NCI-H2029 (cell line): ENCODE measurements at places on chromosomes 1 and 21.

DNA sequence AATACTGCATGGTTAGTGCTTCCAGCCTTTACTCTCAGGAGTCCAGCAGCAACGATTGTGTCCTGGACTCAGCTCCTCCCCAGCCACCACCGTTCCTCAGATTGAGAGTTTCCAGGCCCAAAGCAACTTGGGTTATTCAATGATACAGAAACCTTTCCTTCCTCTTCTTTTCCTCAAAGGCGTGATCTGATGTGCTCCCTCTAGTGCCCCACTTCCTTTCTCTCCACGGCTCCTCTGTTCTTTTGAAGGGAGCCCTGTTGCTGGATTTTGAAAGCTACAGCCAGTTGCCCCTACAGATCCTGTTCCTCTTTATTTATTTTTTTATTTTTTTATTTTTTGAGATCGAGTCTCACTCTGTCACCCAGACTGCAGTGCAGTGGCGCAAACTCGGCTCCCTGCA, 14.1 kb downstream of the CRP start:
- no peak for DNase-seq

- no peak for DNase-seq
These were observed 65.2 kb upstream of the PRKACB start for GRCh38 chr1:84078842-84079202.

DNA sequence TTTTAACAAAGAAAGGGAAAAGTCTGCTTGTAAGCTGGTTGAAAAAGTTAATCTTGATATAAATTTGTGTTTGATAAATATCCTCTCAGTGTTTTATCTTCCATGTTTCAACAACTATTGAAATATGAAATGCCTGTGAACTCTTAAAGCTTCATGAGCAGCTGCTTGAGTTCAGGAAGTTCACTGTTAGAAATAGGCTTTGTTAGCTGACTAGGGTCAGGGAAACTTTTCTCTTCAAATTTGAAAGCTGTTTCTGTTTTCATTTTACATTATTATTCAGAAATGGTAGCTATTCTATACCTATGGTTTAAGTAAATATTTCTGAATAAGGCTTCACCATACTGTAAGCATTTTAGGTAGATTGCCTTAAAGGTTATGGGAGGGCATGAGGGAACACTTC, 191.7 kb downstream of the HS2ST1 start:
- no peak for DNase-seq

DNA sequence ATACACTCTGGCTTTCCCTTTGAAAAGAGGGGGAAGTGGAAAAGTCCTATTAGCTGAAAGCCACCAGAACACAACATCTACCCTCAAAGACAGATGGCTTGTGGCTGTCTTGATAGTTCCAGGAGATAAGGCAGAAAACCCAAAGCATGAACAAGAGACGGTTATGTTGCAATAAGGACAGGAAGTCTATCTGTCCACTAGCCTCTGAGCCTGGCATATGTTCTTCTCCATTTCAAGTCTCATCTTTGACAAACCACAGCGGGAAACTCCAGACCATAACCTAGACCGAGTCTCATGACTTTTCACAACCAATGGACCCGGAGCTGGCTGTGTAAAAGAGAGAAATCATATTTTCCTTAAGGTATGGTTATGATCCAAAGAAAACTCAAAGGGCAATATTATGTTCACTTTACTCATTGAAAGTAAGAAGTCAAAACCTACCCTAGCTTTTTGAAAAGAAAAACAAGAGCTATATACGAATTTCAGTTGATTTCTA, 33.8 kb downstream of the DUSP10 start:
- no peak for DNase-seq

DNA sequence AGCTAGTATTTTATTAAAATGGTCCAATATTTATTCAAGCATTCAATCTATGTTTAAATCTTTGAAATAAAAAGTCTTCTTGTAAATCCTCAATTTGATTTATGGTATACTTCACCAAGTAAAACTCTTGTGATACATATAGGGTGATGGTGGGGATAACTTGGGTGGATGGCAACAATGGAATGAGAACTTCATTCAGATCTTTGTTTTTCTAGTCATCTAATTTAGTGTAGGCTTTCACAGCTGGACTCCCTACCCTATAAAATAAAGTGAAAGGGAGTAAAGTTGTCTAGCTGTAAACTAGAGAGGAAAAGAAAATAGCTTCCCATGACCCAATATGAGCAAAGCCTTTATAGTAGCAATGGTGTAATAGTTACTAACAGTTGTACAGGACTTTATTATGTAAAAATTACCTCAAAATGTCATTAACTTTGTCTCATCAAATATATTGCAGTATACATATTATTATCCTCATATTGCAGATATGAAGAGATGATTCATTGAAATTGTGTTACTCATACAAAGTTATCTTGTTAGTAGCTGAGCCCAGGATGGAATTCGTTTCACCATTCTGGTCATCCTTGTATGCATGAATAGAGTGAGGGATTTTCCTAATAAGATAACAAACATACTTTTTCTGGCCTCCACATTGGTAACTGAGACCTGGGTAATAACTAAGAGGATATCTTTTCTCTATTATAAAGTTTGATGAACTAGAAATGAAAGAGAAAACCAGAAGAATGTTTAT, 1377.7 kb upstream of the ADGRL4 start:
- DNase-seq: no peak

- peak; percentile 95 for DNase-seq
These were observed 143.4 kb upstream of the ERRFI1 start for GRCh38 chr1:8169364-8170058.

DNA sequence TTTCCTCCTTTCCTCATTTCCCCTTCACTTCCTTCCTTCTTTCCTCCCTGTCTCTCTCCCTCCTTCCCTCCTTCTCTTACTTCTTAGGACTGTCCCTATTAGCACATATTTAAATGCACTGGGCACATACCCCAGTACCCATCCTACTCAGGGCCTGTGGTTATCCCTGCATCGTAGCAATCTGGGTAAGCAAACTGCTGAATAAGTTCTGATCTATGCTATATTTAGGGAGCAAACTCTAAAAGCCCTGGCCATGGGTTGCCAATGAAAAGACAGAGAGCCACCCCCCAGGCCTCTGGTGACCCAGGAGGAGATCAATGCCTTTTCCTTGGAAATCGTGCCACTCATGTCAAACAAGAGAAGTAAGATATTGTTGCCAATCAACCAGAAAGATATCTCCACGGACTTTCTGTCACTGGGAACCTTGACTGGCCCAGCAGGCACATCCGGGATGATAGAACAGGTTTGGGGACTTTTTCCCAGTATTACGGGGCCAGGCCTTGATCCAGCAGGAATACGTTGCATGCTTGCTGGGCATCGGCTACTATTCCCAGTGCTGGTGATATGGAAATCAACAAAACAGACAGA, 5.4 kb downstream of the FAM3B start:
- DNase-seq: no peak

DNA sequence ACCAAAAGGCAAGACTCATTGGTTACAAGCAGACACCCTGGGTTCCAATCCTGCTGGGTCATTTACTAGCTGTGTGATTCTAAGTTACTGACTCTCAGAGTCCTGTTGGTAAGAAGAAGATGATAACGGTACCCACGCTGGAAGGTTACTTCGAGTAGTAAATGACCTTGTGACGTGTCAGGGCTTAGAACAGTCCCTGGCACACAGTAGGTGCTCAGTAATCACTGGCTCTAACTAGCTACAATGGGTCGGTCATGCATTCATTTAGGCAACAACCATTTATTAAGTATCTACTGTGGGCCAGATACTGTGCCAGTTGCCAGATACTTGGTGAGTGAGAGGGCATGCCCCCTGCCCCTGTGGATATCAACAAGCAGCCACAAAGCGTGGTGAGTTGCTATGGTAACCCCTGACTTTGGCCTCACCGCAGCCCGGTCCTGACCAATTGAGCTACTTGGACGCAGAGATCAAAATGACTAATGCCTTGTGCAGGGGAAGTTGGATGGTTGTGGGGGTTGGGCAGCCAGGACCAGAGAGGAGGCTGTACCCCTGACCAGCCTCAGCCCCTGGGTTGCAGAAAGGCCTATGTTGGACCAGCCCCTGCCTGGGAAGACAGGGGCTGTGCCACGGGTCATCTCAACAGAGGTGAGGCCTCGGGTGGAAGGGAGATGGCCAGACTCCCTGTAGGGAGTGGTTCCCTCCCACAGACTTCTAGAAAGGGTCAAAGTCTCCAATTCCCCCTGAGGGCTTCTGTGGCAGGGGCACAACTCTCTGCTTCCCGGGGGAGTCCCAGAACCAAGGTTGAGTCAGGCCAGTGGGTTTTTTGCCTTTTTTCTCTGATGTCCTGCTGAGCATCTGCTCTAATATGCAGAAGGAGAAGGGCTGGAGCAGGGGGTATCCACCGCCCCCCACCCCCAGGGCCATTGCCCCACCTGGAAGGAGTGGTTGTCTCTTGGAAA, 16.0 kb downstream of the DHRS3 start:
- DNase-seq: no peak

DNA sequence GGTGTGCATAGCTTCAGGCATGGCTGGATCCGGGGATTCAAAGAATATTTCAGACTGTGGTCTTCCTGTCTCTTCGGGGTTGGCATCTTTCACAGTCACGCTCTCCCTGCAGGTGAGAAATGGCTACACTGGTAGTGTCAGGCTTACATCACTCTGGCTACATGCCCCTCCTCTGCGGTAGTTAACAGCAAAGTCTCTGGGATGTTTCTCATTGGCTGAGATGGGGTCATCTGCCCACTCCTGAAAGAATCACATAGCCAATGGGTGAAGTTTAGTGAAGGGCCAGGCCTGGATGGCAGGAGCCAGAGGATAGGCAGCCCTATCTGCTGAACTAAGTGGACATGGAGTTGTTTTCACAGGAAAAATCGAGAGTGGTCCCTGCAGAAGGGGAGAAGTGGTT, 356.5 kb downstream of the MATN1 start:
- no peak for DNase-seq

GRCh38 chr21:37001441-37001840, 5.1 kb upstream of the RIPPLY3 start:
- DNase-seq: no peak

- DNase-seq: no peak
These were observed 124.7 kb upstream of the WNT4 start for GRCh38 chr1:22267413-22268175.

GRCh38 chr1:58932859-58933598, 149.2 kb upstream of the JUN start:
- peak; percentile 99 for DNase-seq

DNA sequence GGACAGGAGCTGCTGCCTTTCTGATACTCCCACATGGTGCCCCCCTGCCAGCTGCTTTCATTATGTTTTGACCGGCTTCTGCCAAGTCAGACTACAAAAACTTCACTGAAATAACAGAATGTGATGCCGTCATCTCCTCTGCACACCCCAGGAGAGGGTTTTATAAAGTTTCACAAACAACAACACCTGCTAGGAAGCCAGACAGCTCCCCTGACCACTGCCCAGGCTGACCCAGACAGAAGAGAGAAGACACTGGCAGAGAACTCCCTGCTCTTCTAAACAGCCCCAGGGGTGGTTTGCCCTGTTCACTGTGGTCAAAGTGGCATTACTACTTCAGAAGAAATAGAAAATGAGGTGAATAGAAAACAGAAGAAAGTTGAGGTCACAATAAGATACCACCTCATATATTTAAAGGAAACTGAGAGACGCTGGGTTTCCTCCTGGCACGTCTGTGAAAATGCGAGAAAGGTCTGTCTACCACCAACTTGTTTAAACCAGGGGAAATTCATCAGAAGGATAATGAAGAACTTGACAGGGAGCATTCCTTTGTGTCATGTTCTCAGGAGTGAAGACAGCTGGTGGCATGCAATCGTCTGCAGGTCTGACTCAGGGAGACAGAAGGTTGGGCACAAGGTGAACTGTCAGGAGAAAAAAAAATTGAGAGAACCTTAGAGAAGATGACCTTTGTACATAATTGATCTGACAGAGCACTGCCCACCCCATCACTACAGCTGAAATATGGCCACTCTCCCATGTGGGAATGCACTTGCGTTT, 119.0 kb upstream of the NFIA start:
- DNase-seq: no peak

- no peak for DNase-seq
These were observed 17.6 kb downstream of the CRB1 start for GRCh38 chr1:197285526-197286205.

GRCh38 chr1:181124291-181124751, 35.8 kb downstream of the IER5 start:
- DNase-seq: no peak

- no peak for DNase-seq
These were observed 43.2 kb downstream of the KIF26B start for GRCh38 chr1:245197911-245198379.

DNA sequence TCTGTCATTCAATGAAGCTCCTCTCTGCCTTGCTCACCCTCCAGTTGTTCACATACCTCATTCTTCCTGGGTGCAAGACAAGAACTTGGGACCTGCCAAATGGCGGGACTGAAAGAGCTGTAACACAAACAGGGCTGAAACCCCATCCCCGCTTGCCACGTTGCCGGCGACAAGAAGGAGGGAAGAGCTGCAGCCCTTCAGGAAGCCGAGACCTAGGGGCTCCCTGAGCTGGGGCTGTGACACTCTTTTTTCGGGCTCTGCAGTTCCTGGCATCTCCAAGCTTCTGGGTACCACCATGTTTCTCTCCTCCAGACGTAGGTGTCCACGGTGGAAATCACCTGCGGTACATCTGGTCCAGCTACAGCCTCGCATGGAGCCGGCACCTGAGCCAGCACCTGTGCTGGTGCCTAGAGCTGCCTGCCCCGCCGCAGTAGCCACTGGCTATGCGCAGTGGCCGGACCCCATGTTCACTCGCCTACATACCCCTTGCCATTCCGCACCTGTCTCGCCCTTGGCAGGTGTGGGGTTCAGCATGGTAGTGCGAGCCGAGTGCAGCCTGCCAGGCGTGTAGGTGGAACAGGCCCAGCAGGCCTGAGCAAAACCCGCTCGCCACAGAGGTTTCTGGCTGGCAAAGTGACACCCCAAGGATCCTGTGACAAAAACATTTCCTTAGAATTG, 367.0 kb upstream of the NEGR1 start:
- no peak for DNase-seq

DNA sequence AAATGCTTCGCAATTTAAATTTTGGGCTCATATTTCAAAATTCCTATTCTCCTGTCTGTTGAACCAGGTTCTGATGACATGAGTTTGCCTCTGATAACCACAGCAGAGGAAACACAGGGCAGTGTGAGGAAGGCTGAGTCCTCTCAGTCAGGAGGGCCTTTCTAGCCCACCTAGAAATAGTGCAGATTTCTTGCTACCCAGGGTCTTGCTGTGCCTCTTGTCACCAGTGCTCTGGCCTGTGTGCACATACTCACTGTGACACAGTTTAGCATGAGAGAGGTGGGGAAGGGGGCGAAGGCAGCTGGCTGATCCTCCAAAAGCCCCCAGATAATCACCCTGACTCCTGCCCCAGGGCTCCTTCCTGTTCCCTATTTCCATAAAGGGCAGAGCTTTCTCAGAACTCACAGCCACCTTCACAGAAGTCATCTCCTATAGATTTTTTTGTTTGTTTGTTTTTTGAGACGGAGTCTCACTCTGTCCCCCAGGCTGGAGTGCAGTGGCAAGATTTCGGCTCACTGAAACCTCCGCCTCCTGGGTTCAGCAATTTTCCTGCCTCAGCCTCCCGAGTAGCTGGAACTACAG, 23.7 kb downstream of the ERRFI1 start:
- no peak for DNase-seq

GRCh38 chr1:87330885-87331364, 2.2 kb downstream of the LMO4 start:
- DNase-seq: peak; percentile 83

GRCh38 chr1:239061770-239062169, 324.6 kb upstream of the CHRM3 start:
- no peak for DNase-seq

- no peak for DNase-seq
These were observed 46.0 kb downstream of the CEP350 start for GRCh38 chr1:180000575-180000974.

GRCh38 chr21:18954441-18954844, 550.9 kb upstream of the TMPRSS15 start:
- no peak for DNase-seq

GRCh38 chr1:233295975-233296322, 424 bp upstream of the PCNX2 start:
- DNase-seq: no peak
